ENCODE measurements at places on chromosomes 7 and 10. TPM values are rescaled to one million over a fixed set of nuclear protein-coding genes. Genes with fewer than 3 reads are reported as not detected.

GRCh38 chr7:69819333-69819705 lies 221.0 kb downstream of the AUTS2 start:
- no peak for DNase-seq

DNA sequence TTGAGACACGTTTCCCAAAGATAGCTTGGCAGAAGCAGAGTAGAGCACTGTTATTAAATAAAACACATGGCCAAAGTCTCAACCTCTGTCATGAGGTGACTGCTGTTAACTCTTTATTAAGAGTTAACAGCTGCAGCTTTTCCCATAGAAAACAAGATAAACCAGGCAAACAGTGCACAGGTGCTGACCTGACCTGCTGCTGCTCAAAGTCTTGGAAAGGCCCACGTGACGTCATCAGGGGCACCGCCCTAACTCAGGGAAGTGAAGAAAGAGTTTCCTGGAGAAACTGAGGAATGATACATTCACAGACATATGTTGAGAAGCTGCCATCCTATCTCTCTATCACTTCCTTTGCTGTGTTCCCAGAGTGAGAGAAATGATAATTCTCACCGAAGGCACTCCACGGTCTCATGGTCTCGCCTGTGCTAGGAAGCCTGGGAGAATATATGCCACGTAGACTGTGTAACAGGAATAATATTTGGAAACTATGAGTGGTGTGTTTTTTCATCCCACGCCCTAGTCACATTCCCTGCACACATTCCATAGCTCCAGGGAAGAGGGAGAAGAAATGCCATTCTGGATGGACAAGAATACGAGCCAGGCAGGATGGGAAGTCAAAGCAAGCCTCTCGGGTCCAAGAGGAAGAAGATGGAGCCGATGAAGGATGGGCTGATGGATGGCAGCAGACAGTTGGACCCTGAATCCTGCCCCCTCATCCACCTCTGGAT lies 146.2 kb upstream of the NFE2L3 start:
- no peak for DNase-seq

DNA sequence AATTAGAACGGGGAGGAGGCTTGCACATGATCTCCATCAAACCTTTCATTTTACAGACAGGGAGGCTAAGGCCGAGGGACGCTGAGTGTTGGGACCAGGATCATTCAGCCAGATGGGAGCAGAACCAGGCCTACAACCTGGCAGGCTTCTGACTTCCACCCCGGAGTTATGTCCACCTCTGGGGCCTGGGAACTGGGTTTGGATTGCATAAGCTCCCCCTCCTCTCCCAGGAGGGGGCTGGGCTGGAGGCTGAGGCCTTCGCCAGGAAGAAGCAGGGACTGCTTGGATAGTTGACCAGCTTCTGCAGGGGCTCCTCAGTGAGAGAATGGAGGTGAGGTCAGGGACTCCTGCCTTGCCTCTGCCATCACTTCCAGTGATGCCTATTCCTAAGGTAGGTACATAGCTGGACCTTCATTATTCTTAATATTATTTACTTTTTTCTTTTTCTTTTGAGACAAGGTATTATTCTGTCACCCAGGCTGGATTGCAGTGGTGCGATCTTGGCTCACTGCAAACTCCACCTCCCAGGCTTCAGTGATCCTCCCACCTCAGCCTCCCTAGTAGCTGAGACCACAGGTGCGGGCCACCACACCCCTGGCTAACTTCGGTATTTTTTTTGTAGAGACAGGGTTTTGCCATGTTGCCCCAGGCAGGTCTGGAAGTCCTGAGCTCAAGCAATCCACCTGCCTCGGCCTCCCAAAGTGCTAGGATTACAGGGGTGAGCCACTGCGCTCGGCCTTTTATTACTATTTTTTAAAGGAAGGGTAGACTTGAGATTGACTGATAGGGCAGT lies 1.3 kb downstream of the SNX10 start:
- peak; percentile 66 for DNase-seq

DNA sequence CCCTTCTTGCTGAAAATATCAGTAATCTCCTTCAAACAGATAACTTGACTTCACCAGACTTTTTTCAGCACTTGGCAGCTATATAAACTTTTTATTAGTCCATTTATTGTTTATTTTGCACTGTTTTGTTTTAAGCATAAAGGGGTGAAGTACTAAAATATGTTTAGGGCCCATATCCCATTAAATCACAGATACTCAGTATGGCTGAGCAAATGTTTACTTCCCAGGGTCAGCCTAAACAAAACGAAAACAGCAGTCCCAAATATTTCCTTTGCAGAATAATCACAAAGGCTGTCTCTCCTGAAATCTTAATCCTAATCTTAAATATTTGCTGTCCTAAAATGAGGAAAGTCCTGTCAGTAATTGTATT lies 649.6 kb downstream of the TNS3 start:
- DNase-seq = no peak

MYPN gene
- total RNA-seq = not detected

TAS2R5 gene
- 1.0 TPM for total RNA-seq

TFR2 gene
- total RNA-seq = 20.7 TPM

DNA sequence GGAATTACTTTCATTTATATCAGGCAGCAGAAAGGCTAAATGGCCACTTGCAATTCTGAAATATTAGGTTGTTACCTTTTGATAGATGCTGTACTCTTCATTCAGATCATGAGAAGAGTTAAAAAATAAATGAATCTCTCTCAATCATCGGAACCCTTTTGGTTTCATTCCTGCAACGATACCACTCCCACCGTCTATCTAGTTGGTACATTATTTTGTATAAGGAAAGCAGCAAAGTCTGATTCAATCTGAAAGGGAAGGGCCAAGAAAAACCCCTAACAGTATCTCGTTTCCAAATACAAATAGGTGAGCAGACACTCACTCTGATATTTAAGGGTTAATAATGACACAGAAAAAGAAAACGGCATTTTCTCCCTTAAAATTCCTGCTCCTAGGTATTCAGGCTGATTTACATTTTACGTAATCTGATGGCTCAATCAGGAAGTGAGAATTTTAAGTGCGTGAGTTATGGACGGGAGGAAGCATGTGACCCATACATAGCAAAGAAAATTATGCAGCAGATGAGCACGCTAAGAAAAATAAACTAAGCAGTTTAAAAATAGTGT lies 209.4 kb upstream of the KLF14 start:
- DNase-seq = peak; percentile 70

- DNase-seq = peak; percentile 80
These were observed 46.6 kb upstream of the GRID1 start for GRCh38 chr10:86413046-86413728.

- DNase-seq = no peak
These were observed 64.9 kb upstream of the C1QL3 start for GRCh38 chr10:16586358-16587138.

DNA sequence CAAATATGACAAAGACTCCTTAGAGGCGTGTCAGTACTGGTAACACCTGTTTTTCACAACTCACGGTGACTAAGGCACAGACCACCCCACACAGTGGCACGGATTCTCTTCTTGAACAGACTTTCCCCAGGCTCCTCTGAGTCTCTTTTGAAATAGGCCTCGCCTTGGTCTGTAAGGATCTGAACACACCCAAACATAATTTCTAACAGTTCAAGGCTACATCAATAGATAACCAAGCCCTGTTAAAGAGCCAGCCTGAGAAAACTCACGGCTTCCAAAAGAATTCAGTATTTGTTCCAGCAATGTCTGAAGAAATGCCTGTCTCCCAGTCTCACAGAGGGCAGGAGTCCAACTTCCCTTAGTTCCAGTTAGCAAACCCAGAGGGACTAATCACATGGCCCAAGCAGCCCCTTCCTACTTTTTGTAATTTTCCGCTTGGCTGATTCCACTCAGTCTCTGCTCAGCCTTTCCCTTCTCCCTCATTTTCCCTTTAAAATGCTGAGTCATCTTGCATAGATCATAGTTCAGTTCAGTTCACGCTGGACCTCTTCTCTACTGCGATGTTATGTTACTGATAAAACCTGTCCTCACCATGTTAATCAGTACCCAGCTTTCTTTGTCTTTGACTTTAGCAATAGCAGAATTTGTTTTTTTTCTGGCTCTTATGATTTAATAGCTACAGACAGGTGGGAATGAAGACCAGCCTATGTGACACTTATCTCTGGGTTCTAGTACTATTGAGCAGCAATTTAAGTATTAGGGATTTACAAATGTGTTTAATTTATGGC lies 22.6 kb upstream of the AKR1C3 start:
- DNase-seq = no peak

ARHGEF35 gene
- total RNA-seq = 3.5 TPM
